Spleen (tissue), 13 donors: ENCODE measurements at places on chromosomes 7 and 10. TPM values are rescaled to one million over a fixed set of nuclear protein-coding genes. Genes with fewer than 3 reads are reported as not detected.

DNA sequence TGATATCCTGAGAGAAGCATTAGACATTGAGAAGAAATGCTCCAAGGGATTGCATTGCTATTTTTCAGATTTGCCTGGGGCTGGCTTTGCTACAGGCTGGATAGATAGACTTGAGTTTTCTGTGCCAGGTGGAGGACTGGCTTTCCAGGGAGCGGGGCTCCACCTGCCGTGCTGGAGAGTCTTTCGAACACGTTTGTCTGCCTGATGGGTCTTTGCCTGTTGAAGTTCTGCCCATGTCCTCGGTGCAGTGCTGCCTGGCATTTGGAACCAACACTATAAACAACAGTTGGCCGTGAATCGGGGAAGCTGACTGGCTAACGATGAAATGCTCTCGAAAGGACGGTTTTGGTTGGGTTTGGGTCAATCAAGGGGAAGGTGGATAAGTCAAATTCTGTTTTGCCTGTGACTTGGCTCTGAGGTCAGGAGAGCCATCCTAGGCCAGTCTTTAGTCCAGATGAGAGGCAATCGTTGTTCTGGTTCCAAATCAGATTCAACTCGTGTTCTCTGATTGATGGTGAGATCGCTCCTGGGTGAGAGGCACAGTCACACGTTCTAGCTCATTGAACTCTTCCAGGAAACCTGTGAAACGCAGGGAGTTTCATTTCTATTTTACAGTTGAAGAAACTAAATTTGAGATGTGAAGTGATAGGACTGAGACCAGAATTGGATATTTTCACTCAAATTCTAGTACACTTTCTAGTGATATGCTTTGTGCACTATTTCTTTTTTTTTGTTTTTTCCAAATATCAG lies 599.0 kb downstream of the TYW1 start:
- H3K27ac ChIP-seq: no peak overlapping the region
- H3K36me3 ChIP-seq: no peaks in the 10 kb centered on the region
- no peak overlapping the region for H3K4me3 ChIP-seq
- H3K4me1 ChIP-seq: peaks cover under 1% of the 10 kb centered on the region
- DNase-seq: no peak

DNA sequence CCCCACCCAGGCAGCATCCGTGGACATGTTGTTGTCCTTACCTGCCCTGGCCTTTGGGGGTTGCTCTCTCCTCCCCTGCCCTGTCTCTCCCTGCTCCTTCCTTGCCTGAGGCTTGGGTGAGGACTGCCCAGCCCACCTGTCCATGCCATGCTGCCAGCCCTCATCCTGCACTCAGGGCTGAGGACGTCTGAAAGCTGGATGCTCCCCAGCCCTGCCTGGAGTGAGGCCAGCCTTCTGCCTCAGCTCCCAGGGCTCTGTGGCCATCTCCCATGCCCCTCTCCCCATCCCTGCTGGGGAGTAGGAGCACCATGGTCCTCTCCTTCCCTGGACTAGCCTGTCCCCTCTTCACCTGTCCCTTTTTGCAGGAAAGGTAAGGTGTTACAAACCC lies 68.4 kb downstream of the RAMP3 start:
- H3K27ac ChIP-seq: no peak overlapping the region
- no peaks in the 10 kb centered on the region for H3K4me1 ChIP-seq
- no peak for DNase-seq
- no peaks in the 10 kb centered on the region for H3K36me3 ChIP-seq
- peaks cover 4% of the 10 kb centered on the region for H3K27me3 ChIP-seq

GRCh38 chr7:31466036-31466435 lies 47.9 kb upstream of the ITPRID1 start:
- H3K27me3 ChIP-seq: no peaks in the 10 kb centered on the region
- H3K4me1 ChIP-seq: no peaks in the 10 kb centered on the region
- DNase-seq: no peak
- H3K27ac ChIP-seq: no peak overlapping the region

ADAM22 gene
- 4.3 TPM for total RNA-seq

- H3K4me1 ChIP-seq: no peaks in the 10 kb centered on the region
- H3K4me3 ChIP-seq: no peak overlapping the region
- H3K27me3 ChIP-seq: no peaks in the 10 kb centered on the region
- DNase-seq: no peak
- no peaks in the 10 kb centered on the region for H3K36me3 ChIP-seq
- no peak overlapping the region for H3K27ac ChIP-seq
Observed at GRCh38 chr10:126097558-126098225, 201.3 kb downstream of the FANK1 start.

- no peak for DNase-seq
- H3K27me3 ChIP-seq: no peaks in the 10 kb centered on the region
- H3K4me1 ChIP-seq: no peaks in the 10 kb centered on the region
- no peak overlapping the region for H3K27ac ChIP-seq
- no peaks in the 10 kb centered on the region for H3K36me3 ChIP-seq
Observed at GRCh38 chr10:3729397-3729976, 55.5 kb downstream of the KLF6 start.

GNAT3 gene
- not detected for total RNA-seq

- no peak overlapping the region for H3K27ac ChIP-seq
- no peaks in the 10 kb centered on the region for H3K4me1 ChIP-seq
- H3K36me3 ChIP-seq: no peaks in the 10 kb centered on the region
Observed at GRCh38 chr10:22086730-22087401, 83.3 kb upstream of the DNAJC1 start.
